ENCODE measurements at places on chromosomes 4 and X.

DNA sequence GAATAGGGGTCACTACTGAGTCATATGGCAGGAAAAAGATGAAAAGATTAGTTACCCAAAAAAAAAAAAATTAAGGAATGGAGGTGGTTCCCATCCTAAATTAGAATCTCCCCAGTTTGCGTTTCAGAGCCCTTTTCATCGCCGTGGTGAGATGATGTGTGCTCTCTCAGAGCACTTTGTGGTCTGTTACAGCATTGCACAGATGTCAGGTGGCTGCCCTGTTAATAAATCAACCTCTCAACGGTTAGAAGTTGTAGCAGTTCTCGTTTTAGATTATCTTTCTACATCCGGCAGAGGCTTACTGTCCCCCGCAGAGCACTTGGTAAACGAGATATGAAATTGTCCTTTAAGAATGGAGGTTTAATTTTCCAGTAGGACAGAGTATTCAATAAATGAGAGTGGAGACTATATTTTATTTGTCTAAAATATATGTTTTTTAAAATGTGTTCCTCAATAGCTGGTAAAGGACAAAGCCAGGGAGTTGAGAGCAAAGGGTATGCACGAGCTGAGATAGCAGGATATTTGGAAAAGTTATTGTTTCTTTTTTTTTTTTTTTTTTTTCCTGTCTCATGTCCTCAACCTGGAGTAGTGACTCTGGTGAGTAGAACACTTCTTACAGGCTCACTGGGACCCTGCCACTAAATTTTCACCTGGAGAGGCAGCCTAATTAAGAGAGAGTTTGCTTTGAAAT lies 26.9 kb downstream of the AFF1 start:
- peak; percentile 14 for DNase-seq

DNA sequence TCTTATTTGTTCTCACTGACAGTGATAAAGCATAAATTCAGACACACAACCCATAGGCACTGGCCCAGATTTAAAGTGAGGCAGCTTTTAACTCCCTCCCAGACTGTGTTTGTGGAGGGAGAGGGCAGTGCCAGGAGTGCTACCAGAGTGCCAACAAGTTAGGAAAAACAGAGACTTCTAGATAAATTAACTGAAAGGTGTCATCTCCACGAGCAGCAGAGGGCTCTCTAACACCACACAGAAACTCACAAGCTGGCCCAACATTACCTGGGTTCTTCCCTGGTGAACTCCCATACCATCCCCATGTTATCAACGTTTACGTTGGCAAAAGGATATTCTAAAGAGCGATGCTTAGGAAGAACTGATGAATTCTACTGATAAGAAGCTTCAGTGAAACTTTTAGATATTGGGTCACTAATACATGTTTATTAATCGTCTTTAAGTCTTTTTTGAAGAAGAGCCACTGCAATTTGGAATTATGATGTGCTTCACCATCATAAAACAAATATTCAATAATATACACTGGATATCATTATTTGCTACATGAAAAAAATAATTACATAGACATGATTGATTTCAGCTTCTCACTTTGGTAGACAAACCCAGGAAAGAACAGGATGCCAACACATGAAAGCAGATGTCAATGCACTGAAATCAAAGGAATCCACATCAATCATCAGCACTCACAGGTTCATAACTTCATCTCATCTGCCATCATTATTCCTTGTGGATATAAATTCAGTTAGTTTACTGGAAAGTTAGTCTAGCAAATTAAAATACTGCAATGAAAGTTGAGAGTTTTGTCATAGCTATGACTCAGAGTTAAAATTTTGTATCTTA lies 121.2 kb upstream of the NAP1L5 start:
- peak; percentile 17 for DNase-seq

GRCh38 chrX:47358387-47359065 lies 11.9 kb upstream of the ZNF157 start:
- no peak for DNase-seq

DNA sequence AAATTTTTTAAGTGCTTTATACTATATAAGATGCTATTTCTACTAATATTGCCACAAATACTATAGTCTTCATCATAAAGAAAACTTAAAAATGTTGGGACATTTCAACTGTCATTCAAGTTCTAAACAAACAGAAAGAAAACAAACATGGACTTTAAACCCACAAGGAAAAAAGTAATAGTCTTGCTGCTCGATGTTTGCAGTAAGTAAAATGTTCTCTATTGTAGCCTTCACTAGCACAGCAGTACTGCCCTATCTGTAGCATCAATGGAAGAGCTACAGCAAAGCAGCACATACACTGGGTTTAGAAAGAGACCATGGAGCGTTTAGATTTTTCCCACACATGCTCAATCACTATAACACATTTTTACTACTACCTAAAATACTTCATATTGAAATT lies 146.8 kb downstream of the KLHL13 start:
- no peak for DNase-seq

All from NCI-H1417 treated with DMSO at 0.1 percent for 48 hours (cell line).